ENCODE measurements at places on chromosomes 13 and 19.

- DNase-seq: no peak
These were observed 751.7 kb downstream of the DACH1 start for GRCh38 chr13:71115301-71115700.

DNA sequence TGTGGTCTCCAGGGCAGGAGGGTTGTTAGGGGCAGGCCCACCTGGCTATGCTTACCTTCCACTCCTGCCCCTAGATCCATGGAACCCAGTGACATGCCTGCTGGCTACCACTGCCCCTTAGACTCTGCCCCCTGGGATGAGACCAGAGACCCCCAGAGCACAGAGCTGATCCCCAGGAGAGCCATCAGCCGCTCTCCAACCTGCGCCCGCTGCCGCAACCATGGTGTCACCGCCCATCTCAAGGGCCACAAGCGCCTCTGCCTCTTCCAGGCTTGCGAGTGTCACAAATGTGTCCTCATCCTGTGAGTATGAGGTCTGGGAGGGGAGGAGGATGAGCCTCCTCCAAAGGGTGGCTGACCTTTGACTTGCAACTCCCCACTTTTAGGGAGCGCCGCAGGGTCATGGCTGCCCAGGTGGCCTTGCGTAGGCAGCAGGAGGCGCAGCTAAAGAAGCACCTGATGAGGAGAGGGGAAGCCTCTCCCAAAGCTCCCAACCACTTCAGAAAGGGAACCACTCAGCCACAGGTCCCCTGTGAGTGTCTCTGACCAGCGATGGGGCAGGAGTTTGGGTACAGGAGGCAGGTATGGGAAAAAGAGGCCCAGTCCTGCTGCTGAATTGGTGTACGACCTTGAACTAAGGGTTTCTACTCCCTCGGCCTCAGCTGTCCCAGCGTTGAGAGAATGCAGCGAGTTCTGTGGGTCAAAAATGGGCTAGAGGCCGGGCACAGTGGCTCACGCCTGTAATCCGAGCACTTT lies 2.7 kb downstream of the DMRTC2 start:
- DNase-seq: no peak

DNA sequence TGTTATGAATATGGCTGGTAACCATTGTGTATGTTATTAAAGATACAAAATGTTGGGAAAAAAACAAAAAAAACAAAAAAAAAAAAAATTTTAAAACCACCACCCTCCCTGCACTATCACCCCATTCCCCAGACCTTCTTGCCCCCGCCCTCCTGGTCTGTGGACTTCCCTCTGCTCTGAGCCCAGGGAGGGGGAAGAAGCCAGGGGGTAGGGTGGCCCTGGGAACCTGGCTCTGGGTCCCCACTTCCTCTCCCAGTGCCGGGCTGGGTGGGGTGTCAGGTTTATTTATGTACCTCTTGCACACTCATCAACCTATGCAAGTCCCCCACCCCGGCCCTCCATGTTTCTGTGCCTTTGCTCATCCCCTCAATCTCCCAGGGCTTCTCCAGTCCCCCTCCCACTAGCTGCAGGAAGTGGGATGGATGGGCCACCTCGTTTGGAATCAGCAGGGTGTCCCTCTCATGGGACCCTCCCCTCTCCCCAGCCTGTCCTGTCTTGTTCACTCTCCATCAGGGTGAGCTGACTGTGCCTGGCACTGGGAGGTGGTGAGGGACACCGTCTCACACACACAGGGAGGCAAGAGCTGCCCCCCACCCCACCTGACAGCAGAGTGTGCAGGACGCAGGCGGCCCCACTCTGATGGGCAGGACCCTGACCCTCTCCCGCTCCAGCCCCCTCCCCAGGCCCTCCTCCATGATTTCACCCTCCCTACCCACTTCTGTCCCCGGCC lies 5.9 kb downstream of the PAF1 start:
- no peak for DNase-seq

- DNase-seq: no peak
These were observed 673 bp downstream of the TEAD2 start for GRCh38 chr19:49361438-49362047.

GRCh38 chr19:45908956-45909355 lies 5.6 kb downstream of the NANOS2 start:
- DNase-seq: no peak

- DNase-seq: no peak
These were observed 72.0 kb upstream of the KCTD15 start for GRCh38 chr19:33724721-33725060.

DNA sequence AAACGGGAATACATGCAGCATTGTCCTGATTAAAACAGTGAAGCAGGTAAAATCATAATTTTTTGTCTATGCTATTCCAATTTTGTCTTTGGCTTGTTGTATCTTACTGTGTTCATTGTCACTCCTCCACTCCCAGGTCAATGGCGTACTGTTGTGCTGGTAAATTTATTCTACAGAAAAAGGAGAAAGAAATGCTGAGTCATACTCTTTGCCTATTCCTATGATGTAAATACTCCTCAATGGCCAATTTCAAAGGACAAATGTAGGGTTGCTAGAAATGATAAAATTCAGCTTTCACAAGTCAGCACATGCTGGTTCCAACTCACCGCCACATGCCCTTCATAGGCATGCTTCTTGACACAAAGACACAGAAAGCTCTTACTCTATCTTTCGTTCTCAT lies 694.4 kb upstream of the PCDH20 start:
- DNase-seq: no peak

DNA sequence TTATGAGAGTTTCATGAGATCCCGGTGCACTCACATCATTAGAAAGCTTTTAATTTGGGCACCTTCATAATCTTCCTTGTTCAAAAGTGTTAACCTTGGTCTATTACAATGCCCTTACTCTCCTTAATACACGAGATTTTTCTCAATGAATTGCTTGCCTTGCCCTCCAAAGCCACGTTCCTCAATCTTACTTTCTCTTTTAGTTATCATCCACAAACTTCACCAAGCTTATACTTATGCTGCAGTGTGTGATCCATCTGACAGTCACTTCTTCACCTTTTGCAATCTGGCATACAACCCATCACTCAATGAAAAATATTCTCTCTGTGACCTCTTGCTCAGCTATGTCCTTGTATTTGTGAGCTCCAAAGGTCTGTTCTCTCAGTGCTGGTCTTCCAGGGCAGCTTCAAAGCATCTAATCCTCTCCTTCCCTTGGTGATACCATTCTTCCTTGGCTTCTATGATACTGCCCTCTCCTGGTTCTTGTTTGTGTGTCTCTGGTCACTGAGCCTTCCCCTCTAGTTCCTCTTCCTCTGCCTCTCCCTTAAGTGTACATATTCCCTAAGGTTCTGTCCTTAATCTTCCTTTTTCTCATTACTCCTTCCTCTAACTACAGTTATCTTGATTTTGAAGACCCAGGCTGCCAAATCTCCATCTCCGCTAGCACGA lies 202.2 kb upstream of the STARD13 start:
- DNase-seq: no peak

- no peak for DNase-seq
These were observed 94.0 kb downstream of the KLF12 start for GRCh38 chr13:74040200-74040599.

GRCh38 chr13:109576331-109576813 lies 210.0 kb downstream of the IRS2 start:
- no peak for DNase-seq

DNA sequence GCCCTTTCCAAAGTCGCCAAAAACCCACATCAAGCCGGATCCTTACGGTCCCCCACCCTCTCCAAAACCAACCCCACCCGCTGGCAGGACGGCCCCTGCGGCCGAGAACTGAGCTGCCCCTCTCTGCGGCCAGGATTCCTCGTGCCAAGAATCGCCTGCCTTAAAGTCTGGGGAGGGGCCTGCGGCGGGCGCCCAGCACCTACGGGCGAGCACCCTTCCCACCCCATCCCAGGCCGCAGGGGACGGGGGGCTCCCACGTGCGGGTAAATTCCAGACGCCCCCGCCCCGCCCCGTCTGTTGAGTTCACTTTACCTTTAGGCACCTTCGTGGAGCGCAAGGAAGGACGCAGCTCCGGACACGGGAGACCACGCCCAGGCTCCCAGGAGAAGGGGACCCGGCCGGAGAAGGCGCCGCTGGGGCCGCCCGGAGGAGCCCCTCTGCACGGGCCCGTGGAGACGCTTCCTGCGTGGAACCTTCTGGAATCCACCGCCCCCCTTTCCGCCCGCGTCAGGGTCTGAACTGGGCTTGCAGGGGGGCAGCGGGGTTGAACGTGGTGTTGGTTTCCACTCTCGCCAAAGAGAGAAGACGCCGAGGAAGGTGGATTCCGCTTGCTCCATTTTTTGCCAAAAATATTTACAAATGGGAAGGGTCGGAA lies 22.8 kb downstream of the ONECUT3 start:
- no peak for DNase-seq

GRCh38 chr13:97548711-97549110 lies 114.7 kb downstream of the RAP2A start:
- no peak for DNase-seq

- DNase-seq: no peak
These were observed 8.1 kb downstream of the PTGIR start for GRCh38 chr19:46616631-46617322.

- no peak for DNase-seq
These were observed 661.3 kb upstream of the KLF12 start for GRCh38 chr13:74795526-74795925.

DNA sequence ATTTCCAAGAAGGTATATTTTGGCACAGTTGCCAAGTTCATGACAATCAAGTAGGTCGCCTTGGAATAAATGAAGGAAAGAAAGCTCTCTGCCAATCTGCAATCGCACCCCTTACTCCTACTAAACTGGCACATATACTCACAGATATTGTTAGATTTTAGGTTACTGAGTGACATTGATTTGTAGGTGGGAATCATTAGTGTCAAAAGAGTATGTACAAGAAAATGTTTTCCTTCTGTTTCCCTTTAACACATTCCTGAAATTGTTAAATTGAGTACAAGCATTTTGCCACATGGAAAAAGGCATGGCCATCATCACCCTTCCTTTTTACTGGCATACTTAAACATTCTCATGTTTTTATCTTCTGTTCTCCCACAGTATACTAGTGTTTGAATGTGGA lies 2868.3 kb upstream of the PCDH20 start:
- DNase-seq: no peak

DNA sequence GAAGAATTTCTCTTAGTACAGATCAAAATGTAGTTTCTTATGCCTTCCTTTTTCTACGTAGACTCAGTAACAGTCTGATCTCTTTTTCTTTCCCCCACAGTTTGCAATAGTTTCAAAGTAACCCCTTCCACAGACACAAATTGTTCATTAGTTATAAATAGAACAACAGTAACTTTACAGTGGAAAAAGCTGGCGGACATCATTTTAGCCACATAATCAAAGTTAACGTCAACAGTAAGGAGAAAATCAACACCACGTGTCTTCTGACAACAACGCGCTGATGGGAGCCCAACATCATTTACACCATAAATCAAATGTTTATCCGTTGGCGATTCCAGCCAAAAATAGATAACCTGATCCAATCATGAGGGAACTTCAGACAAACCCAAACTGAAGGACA lies 76.8 kb downstream of the ANKRD10 start:
- no peak for DNase-seq

- no peak for DNase-seq
These were observed 48.0 kb downstream of the RFX2 start for GRCh38 chr19:6062274-6062673.

GRCh38 chr13:44049081-44049945 lies 169.6 kb downstream of the LACC1 start:
- DNase-seq: no peak

DNA sequence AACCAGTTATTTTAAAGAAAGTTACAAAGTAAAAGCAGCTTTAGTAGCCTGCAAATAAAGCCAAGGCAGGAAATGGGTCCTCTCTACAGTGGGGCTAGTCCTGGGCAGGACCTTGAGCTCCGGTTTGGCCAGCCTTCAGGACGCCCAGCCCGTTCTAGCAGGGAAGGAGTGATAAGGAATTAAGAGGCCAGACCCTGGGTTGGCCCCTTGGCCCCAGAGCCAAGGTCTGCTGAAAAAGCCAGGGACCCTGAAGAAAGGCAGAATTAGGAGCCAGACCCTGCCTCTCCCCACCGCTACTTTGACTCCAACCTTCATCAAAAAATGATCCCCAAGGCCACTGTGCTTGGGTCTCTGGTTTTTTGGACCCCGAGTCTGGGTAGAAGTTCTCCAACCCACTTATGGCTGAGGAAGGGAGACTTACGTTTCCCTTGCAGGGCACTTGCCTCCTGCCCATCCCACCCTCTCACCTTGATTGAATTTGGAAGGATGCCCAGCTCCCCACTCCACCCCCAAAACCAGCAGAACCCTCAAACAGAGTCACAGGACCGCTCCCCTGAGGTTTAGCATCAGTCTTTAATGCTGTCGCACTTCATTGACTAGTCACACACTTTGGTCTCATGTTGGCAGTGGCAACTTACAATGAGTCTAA lies 3.9 kb downstream of the DNAJB1 start:
- no peak for DNase-seq

GRCh38 chr13:67367399-67367798 lies 137.3 kb upstream of the PCDH9 start:
- no peak for DNase-seq

- DNase-seq: no peak
These were observed 3.7 kb downstream of the ZSCAN22 start for GRCh38 chr19:58330458-58330857.

DNA sequence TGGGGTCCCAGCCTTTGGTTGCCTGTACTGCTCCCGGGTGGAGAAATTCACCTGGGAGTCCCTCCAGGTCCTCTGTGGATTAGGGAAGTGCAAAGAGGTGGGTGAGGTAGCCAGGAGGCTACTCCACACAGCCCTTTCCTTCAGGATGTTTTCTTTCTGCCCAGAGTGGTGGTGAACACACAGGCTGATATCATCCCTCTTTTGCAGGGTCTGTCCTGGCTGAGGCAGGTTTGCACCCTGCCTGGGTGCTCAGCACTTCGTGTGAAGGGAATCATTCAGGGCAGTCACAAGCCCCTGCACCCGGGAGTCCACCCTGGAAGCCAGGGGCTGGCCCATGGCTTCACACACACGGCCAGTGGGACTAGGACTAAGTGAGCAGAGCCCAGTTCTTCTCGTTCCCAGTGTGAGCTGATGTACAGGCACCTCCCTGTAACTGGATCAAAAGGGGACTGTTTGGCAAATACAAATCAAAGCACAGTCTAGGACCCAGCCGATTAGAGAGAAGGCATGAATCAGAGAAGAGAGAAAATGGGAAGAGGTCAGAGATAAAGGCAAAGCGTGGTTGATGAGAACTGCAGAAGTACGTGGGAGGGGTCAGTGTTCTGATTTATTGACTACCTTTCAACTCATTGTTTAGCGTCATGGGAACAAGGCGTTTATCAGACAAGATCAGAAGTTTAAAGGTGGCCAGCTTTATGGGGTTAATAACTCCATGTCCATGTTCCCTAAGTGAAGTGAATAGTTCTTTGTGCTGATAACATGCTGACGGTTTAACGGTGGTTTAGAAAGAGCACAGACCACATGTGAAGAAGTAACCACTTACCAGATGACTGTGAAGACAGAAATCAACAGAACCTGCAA lies 30.4 kb upstream of the SPATA13 start:
- DNase-seq: no peak

GRCh38 chr19:41373993-41374392 lies 2.3 kb upstream of the TMEM91 start:
- no peak for DNase-seq

- DNase-seq: no peak
These were observed 48.9 kb upstream of the LRCH1 start for GRCh38 chr13:46504036-46504435.

- no peak for DNase-seq
These were observed 49.4 kb upstream of the TNFSF11 start for GRCh38 chr13:42524487-42525034.

GRCh38 chr19:919199-920050 lies 2.3 kb downstream of the KISS1R start:
- peak; percentile 36 for DNase-seq

GRCh38 chr13:94966422-94966955 lies 254.1 kb upstream of the SOX21 start:
- no peak for DNase-seq

GRCh38 chr13:98348466-98349200 lies 171.6 kb upstream of the RNF113B start:
- DNase-seq: no peak

- peak; percentile 48 for DNase-seq
These were observed 822 bp upstream of the ZNF274 start for GRCh38 chr19:58181902-58182576.
